ENCODE measurements at places on chromosomes 7 and 10. TPM values are rescaled to one million over a fixed set of nuclear protein-coding genes. Genes with fewer than 3 reads are reported as not detected.

GRCh38 chr7:69762821-69763352, 164.6 kb downstream of the AUTS2 start:
- no peak for DNase-seq

GRCh38 chr7:101538596-101539459, 90.3 kb downstream of the MYL10 start:
- peak; percentile 88 for DNase-seq

- DNase-seq = no peak
Observed at GRCh38 chr10:93006435-93007039, 54.1 kb upstream of the CYP26C1 start.

Gene C1QL3
- not detected for total RNA-seq

Gene AS3MT
- total RNA-seq = 0.65 TPM

DNA sequence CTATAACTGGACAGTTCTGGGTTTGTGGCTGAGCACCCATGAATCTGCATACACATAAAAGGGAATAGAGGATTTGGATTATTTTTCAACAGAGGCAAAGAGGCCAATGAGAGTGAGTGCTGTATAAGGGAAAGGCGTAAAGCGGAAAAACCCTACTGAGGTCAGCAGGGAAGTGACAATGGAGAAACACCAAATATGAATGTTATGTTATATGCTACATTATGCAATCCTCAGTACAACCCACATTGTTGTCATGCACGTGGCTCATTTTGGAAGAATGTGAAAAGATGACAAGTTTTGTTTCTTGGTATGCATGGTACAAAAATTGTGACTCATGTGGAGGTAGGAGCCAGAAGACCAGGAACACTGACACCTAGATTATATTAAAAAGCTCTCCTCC, 113.6 kb upstream of the AMPH start:
- no peak for DNase-seq

DNA sequence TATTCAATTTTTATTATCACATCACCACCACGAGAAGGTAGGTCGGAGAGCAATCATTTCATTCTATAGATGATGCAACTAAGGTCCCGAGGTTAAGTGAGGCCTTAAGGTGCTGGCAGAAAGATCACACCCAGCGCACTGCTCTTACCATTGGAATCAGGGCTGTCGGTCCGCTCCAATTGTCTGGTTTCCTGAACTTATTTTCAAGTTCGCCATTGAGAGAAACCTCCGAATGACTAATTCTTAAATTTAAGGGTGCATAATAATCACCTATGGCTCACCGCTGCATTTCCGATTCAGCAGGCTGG, 625 bp upstream of the GSTO2 start:
- DNase-seq = no peak

- DNase-seq = no peak
Observed at GRCh38 chr7:3520206-3520605, 219.2 kb downstream of the SDK1 start.

DNA sequence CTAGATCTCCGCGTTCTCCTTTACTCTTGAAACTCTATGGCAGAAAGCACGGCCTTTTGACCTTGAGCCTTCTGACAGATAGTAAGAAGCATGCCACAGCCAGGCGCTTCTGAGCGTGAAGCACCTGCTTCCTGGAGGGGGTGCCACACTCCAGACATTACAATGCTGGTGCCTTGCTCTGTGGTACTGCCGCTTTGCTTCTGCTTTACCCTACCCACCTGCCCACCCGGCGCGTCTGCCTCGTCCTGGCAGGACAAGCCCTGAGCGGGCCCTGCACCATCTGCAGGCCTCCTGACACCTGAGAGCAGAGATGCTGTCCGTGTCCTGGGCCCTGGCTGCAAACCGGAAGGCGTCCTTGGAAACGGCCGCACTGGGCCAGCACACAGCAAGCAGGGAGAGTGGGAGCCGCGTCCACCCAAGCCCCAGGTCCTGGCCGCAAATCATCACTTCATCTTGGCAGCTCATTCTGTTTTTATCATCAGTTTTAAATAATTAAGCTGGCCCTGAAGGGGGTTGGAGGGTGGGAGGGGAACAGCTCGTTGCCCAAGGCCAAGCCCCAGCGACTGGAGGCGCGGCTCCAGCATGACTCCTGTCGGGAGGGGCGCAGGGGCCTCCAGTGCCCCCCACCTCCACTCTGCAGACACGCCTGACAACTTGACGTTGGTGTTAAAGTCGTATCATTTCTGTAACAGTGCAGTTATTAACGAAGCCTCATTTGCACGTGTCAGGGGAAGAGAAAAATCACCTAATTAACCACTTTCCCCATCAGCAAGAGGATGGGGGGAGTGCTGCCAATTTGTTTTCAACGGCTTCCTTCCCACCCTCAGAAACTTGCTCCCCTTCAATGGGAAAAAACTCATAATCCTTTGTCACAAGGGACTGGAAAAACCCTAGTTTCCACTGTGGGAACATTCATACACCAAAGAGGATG, 132.2 kb downstream of the MAD1L1 start:
- no peak for DNase-seq

DNA sequence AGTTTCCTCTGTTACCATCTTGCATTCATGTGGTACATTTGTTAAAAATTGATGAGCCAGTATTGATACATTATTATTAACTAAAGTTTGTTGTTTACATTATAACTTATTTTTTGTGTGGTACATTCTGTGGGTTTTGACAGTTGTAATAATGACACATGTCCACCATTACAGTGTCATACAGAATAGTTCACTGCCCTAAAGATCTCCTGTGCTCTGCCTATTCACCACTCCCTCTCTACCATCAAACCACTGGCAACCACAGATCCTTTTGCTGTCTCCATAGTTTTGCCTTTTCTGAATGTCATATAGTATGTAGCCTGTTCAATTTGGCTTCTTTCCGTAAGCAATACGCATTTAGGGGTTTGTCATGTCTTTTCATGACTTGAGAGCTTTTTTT, 156.9 kb downstream of the PHF14 start:
- DNase-seq = no peak

DNA sequence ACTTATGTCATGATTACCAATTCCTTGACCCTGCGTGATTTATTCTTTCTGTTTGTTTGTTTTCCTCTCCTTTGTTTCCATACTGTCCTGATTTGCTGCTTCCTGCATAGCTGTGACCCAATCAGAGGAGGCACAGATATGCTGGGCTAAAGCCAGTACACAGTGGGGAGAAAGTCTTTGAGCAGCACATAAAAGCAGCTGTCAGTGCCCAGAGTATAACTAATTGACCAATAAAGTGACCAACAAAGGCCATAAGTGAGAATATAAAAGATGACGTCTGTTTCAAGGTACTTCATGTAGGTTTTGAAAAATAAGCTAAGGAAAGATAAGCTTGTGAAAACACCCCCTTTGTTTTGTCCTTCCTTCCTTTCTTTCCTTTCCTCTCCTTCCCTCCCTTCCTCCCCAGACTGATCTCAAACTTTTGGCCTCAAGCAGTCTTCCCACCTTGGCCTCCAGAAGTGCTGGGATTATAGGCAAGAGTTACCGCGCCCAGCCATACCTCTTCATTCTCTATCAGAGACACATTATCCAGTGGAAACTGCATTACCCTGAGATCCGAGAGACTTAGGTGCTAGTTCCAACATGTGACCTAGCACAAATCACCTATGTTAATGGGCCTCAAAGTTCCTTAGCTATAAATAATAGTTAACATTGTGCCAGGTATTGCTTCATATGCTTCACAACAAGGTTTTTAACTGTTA, 17.0 kb downstream of the BCAP29 start:
- no peak for DNase-seq

DNA sequence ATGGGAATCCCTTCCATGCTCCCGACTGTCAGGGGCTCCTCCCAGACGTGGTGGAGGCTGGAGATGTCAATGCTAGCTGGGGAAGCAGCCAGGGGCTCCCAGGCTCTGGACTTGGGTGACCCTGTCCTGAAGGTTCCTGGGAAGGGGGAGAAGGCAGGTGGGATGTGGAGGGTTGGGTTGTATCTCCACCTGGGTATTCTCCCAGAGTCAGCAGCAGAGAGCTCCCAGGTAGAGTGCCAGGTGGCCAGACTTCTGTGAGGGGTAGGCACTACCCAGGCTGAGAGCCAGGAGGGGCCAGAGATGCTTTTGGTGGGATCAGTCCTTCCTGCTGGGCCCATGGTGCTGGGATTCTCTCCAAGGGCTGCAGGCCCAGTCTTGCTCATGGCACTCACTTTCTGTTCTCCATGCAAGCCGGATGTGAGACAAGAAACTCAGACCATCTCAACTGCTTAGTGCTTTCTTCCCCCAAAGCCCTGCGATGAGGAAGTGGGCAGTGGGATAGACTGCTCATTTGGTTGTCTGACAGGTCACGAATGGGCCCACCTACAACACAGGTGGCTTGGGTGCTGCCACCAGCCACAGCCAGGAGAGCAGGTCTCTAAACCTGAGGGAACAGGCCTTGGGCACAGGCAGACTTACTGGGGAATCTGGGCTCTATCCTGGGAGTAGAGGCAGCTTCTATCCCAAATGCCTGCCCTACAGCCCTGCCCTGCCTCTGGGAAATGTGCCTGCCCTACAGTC, 52.5 kb upstream of the CAMK2B start:
- no peak for DNase-seq

GRCh38 chr10:96395931-96396877, 37.4 kb upstream of the OPALIN start:
- peak; percentile 88 for DNase-seq

GRCh38 chr7:70183278-70183677, 585.0 kb downstream of the AUTS2 start:
- DNase-seq = no peak

GRCh38 chr10:125169915-125170314, 9.6 kb upstream of the CTBP2 start:
- DNase-seq = no peak

GRCh38 chr10:113442336-113442735, 110.5 kb upstream of the HABP2 start:
- DNase-seq = no peak

DNA sequence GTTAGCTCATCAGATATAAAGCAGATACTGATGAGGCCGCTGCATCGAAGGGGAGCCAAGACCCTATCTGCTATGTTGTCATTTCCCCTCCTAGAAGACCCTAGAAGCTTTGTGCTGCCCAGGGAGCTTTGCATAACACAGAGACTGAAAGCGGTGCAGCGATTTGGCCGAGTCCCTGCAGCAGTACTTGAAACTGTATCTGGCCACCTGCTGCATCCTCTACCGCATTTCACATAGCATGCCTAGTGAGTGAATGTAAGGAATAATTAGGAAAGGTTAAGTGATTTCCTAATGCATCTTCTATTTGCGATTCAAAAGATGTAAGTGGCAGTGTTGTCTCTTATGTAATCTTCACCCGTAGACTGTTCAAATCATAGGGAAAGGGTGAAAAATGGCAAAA, 106.7 kb downstream of the LRMDA start:
- no peak for DNase-seq

Gene C10orf90
- total RNA-seq = not detected

DNA sequence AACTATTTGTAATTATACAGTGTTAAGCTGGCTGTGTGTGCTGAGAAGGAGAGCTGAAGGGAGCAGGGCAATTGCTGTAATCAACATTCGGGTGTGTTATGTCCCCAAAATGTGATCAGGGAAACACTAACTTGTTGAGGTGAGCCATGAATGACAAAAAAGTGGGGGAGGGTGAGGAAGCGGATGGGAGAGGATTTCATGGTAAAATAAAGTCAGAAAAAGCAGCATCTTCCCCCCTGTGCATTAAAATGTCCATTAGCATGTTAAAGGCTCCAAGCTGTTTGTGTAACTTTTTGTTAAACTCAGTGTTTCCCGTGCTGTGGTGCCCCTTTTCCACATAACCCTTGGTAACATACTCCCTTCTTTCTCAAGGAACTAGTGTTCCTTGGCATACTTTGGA, 84.9 kb downstream of the ARID5B start:
- DNase-seq = no peak

Data from posterior vena cava (tissue), 2 donors.